HCEC 1CT (cell line): ENCODE measurements at places on chromosomes 6 and 20.

DNA sequence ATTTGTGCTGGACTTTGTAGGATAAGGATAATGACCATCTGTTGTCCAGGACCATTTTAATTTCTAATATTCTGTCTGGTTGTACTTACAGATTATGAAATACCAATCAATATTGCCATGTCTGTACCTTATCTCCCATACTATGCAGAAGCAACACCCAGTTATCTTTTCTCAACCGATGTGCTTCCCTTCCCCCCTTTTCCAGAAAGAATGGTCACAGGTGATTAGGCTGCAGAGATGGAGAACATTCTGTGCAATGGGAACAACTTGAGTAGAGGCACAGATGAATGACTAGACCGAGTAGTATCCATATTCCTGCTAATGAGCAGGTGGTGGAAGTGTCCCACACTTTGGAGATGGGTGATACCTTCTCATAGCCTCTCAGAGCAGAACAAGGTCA is 10.5 kb downstream of the RALY start:
- no peak for DNase-seq

GRCh38 chr20:47821481-47822100 is 36.3 kb upstream of the SULF2 start:
- no peak for DNase-seq

GRCh38 chr6:34864007-34864406 is 23.8 kb downstream of the TAF11 start:
- DNase-seq: no peak

GRCh38 chr6:31901953-31902643 is at the start of gene ZBTB12:
TSS of gene ZBTB12 (minus strand) at chr6:31902086. CDS start at chr6:31901305, 781 bp downstream.
- DNase-seq: peak; percentile 95

- no peak for DNase-seq
Observed at GRCh38 chr6:32355018-32355417, 16.7 kb downstream of the TSBP1 start.

DNA sequence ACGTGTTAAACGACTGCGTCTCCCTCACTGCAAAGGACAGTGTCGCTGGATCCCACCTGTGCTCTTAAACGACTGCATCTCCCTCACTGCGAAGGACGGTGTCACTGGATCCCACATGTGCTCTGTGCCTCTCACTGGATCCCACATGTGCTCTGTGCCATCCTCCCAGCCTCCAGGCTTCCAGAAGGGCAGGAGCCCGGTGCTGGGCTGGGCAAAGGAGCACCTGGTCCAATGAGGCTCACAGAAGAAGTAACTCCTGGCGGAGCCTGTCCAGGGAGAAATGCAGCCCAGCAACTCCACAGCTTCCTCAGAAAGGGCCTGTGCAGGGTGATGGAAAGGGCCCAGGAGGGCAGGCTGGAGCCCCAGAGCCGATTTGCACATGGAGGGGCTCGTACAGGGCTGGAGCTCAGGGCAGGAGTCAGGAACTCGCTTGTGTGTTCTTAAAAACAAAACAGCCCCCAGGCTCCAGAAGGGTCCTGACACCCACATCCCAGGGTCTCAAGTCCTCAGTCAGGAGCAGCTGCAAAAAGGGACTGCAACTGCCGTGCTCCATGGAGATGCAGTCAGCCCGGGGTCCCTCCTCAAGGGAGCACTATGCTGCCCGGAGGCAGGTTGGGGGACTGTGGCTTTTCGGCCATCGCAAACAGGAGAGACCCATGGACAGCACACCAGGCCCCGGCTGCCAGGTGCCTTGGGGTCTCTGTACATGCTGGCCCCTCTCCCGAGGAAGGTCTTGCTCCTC is 52.7 kb downstream of the DLL1 start:
- DNase-seq: no peak

DNA sequence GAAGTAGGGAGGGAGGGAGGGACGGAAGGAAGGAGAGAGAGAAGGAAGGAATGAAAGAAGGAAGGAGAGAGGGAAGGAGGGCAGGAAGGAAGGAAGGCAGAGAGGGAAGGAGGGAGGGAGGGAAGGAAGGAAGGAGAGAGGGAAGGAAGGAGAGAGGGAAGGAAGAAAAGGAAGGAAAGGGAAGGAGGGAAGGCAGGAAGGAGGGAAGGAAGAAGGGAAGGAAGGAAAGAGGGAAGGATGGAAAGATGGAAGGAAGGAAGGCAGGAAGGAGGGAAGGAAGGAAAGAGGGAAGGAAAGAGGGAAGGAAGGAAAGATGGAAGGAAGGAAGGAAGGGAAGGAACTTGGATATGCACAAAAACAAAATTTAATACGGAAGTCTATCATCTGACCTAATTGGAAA is 844.5 kb upstream of the DEFB115 start:
- no peak for DNase-seq

GRCh38 chr20:47438464-47439381 is 63.0 kb upstream of the NCOA3 start:
- no peak for DNase-seq

- DNase-seq: no peak
Observed at GRCh38 chr6:82419859-82420258, 56.2 kb downstream of the TPBG start.

DNA sequence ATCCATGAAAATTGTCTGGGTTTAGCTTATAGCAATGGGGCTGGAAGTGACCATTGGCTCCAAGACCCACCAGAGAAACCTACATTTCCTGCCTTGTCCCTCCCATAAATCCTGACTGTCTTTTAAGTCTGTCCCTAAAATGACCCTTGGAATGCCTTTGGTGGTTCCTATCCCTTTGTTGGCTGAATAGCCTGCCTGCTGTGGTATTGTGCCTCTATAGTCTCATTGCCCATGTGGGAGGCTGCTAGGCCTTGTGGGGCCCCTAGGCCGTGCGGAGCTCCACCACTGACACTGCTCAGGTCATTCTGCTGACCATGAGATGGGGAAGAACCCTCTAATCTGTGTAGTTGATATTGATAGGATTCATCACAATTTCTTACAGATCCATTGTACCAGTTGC is 43.3 kb downstream of the SCP2D1 start:
- DNase-seq: no peak

DNA sequence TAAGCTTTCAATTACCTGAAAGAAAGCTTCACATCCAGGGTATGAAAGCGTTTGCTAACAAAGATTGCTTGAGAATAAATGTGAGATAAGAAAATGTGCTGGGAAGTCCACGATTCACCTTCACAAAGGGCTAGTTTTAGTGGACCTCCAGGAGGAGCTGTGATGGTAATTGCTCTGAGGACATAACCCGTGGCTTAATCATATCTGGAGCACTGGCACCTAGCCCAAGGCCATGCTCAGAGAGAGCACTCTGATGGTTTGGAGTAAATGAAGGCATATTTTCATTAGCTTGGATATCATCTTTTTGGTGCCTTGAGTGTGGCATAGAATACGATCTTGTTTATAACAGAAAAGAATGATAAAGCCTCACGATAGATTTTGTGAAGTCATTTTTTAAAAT is 46.9 kb upstream of the BACH2 start:
- DNase-seq: peak; percentile 32

DNA sequence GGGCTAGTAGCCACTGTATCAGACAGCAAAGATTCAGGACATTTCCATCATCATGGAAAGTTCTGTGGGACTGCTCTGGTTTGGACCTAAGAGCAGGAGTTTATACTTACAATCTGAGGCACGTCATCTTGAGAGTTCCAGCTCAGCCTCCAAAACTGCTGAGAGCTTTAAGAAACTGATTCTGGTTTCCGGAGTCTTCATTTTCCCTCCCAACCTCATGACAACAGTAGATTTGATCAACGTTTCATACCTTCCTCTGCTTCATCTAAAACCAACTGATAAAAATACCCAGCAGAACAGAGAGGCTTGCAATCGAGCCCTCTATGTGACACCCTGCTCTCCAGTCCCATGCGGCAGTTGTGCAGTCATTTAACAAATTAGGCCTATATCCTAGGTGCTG is 64.3 kb upstream of the EPB41L1 start:
- no peak for DNase-seq

DNA sequence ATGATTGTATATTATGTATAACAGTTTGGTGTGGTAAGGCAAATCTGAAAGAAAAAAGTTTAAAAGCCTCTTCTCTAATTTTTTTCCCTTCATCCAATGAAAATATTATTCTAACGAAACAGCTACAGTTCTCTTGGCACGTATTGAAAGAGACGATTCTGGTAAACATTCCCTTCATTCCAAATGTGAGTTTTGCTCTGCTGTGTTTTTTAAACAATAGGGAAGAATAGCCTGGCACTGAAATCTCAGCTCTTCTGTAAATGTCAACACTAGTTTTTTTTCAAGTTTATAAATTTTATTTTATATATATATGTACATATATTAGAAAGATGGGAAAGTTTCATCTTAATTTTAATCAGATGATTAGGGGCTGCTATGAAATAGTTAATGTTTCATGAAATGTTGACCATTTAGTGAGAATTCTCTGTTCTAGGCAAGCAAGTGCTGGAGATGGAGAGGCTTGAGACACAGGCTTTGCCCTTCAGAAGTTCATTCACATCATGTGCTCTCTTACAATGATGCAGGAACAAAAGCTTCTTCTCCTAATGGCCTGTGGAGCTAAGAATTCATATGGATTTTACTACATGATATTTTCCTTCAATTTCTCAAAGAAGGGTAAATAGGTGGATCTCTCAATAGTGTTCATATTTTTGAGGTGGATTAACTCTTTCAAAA is 4.1 kb downstream of the PAQR8 start:
- DNase-seq: no peak

DNA sequence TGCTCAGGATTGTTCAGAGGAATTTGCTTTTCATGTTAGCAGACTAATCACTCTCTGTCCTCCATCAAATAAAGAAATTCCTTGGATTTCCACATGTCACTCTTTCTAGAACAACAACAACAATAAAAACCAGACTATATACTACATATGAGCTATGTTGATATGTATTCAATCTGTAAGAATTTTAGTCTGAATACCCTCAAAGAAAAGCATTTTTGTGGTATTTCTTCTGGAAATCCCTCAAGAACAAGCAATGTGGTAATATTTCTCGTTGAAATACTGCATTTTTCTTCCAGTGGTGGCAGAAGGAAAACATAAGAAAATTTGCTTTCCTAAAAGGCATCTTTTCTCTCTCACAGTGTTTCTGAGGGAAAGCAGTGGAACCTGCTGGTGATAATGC is 312.6 kb upstream of the RSPO3 start:
- DNase-seq: no peak

GRCh38 chr6:51805517-51805916 is 281.9 kb downstream of the PKHD1 start:
- DNase-seq: no peak

DNA sequence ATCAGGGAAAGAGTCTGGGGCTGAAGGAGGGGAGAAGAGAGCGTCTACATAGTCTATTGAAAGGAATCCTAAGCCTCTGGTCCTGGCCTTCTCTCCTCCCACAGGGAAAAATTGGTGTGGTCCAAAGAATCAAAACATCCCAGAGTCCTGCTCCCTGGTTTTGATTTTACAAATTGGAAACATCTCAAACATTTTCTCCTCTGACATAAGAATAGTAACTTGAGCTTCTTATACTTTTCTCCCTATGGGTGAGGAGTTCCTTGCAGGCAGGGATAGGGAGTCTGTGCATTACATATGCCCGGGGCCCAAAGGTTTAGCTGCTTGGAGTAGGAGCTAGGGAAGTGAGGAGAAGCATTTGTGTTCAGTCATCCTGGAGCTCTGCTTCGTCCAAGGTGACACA is 120.0 kb upstream of the GGTLC1 start:
- no peak for DNase-seq

GRCh38 chr6:53960311-53960710 is 150.9 kb upstream of the MLIP start:
- DNase-seq: peak; percentile 9

DNA sequence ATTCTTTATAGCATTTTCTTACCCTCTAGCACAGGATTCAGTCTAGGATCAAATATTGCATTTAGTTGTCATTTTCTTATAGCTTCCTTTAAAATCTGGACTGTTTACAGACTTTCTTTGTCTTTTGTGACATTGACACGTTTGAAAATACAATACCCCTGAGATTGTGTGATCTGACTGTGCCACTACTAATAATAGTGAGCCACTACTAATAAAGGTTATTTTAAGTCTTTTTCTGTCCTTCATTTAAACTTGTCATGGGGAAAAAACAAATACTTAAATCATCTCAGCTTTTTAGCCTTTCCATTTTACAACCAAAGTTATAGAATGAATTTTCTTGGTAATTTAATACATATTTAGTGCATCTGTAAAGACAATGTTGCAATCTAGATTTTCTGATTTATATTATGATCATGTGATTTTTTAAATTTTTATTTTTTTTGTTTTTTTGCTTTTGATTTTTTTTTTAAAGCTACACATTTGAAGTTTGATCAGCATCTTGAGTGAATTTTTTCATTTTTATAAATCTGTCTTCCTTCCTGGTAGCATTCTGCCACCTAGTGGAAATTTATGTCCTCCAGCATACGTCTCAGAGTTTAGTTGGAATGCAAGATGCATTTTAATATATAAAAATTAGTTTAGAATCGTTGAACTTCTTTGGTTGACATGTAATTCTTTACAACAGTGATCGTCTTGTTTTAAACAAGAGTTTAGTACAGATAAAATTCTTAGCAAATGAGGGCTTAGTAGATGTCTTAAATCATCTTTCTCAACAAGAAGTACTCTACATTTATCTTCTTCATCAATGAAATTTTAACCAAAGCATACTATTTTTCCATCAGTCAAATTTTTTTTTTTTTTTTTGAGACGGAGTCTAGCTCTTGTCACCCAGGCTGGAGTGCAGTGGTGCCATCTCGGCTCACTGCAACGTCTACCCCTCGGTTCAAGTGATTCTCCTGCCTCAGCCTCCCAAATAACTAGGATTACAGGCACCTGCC is 119.4 kb downstream of the NCOA3 start:
- DNase-seq: peak; percentile 72

GRCh38 chr6:26311012-26311384 is 54.0 kb upstream of the BTN3A2 start:
- peak; percentile 74 for DNase-seq

DNA sequence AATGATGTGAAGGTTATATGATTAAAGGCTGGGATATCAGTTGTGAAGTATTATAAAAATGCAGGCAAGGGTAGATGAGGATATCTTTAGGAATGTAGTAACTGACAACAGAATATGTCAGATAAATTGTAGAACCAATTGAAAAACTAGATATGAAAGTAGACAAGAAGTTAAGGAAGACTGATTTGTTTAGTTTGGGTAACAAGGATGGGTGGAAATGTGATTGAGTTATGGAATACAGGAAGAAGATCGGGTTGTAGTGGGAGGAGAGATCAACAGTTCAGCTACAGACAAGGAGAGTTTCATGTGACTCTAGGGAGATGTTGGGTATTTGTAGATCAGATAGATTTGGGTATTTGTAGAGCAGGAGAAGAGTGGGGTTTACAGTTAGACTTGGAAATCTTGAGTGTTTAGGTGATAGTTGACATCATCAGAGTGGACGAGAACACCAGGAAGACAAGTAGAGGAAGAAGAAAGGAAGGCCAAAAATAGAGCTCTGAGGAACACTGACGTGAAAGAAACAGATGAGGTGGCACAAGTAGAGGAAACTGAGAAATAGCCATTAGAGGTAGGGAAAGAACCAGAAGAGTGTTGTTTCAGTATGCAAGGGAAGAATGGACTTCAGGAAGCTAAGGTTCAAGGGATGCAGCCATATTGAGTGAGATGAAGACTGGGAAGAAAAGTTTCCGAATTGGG is 12.1 kb upstream of the TSPYL1 start:
- DNase-seq: no peak
